ENCODE measurements at places on chromosomes 2 and 18.
A peak's percentile ranks its signal among the peaks of the same experiment; 100 is the strongest.

DNA sequence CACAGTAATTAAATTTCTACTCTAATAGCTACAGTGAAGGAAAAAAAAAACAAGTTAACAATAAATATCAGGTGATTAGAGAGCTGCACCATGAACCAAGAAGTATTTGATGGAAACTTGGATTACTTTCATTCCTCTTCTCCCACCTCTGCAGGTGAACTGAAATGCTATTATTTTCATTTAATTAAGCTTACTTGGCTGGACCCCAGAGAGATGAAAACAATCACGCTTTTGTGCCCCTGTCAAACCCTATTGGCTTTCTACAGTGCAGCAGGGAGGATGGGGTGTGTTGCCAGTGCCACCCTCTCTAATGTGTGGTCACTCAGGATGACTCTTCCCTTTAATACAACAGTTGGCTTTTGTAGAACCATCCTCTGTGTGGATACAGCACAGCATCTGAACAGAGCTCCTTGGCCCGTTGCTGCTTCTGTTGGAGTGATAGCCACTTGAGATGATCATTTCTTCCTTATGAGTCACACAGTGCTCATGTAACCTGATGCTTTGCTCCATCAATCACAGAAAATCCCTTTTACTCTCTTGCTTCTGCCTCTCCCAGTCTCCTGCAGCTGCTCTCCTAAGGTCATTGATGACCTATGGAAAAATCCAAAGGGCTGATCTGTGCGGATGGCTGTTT is 5.5 kb upstream of the ARL4C start:
- H3K36me3 ChIP-seq, result no peaks in the 10 kb centered on the region
- no peaks in the 10 kb centered on the region for H3K4me1 ChIP-seq
- H3K4me3 ChIP-seq, result no peak overlapping the region

- H3K36me3 ChIP-seq, result no peaks in the 10 kb centered on the region
- no peak overlapping the region for H3K4me3 ChIP-seq
- no peaks in the 10 kb centered on the region for H3K4me1 ChIP-seq
- H3K27ac ChIP-seq, result no peak overlapping the region
Measured at GRCh38 chr2:70041663-70042062, 45.6 kb upstream of the PCBP1 start.

- H3K27me3 ChIP-seq, result no peaks in the 10 kb centered on the region
- peak overlapping the region; percentile 91 for H3K27ac ChIP-seq
- no peaks in the 10 kb centered on the region for H3K36me3 ChIP-seq
- H3K4me1 ChIP-seq, result peaks cover 33% of the 10 kb centered on the region
Measured at GRCh38 chr2:226478109-226478809, 321.4 kb downstream of the IRS1 start.

DNA sequence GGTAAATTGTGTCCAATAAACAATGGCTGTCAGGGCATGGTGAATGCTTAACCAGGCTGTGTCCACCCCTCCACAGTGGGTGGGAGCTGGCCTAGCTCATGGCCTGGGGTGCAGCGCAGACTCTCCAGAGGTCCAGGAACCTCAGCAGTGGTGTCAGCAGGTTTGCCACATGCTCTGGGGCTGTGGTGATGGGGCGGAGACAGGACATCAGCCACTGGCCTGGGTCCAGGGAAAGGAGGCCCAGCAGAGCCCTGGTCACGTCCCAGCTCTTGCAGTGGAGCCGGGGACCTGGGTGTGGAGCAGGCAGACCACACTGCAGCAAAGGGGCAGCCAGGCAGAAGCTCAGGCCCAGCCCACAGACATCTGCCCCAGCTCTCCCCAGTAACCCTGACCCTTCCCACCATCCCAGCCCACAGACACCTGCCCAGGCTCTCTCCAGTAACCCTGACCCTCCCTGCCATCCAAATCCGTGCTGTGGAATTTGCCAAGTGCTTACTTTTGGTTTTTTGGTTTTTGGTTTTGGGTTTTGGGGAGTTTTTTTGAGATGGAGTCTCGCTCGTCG is 13.8 kb upstream of the KIF1A start:
- no peaks in the 10 kb centered on the region for H3K36me3 ChIP-seq
- no peak overlapping the region for H3K27ac ChIP-seq
- H3K27me3 ChIP-seq, result peaks cover 34% of the 10 kb centered on the region
- H3K4me3 ChIP-seq, result no peak overlapping the region
- H3K4me1 ChIP-seq, result peaks cover 4% of the 10 kb centered on the region
- DNase-seq, result no peak

DNA sequence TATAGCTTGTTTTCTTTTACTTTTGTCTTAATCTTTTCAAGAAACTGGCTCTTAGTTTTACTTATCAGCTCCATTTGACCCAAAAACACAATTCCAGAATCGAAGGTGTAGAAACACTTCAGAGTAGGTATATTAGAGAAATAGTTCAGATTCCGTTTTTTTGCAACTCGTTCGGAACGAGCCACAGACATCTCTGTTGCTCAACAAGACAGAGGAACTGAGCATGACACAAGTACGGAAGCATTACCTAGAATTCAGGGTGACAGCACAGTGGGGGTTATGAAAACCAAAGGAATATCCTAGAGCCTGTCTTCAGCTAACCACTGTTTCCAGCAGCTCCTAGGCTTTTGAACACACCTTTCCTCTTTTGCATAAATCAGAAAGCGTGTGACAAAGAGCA is 5.0 kb downstream of the HRH4 start:
- H3K4me1 ChIP-seq, result no peaks in the 10 kb centered on the region
- H3K4me3 ChIP-seq, result no peak overlapping the region
- H3K27me3 ChIP-seq, result no peaks in the 10 kb centered on the region
- H3K36me3 ChIP-seq, result no peaks in the 10 kb centered on the region
- no peak for DNase-seq

DNA sequence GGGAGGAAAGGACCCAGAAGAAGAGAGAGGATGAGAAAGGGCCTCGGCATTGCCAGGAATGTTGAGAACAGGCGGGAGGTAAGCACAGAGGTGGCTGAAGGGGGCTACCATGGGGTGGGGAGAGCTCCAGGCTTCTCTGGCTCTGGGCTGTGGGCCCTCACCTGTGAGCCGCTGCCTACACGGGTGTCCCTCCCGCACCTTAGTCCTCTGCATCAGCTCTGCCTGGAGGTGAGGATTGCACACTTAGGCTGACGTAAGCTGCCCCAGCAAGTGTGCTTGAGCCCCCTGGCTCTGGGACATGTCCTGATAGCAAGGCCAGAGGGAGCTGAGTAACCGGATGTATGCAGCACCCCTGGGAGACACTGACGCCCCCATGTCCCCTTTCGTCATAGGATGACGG is 33.9 kb downstream of the TMEM18 start:
- H3K4me3 ChIP-seq, result no peak overlapping the region
- H3K4me1 ChIP-seq, result no peaks in the 10 kb centered on the region
- no peak for DNase-seq
- no peak overlapping the region for H3K27ac ChIP-seq

DNA sequence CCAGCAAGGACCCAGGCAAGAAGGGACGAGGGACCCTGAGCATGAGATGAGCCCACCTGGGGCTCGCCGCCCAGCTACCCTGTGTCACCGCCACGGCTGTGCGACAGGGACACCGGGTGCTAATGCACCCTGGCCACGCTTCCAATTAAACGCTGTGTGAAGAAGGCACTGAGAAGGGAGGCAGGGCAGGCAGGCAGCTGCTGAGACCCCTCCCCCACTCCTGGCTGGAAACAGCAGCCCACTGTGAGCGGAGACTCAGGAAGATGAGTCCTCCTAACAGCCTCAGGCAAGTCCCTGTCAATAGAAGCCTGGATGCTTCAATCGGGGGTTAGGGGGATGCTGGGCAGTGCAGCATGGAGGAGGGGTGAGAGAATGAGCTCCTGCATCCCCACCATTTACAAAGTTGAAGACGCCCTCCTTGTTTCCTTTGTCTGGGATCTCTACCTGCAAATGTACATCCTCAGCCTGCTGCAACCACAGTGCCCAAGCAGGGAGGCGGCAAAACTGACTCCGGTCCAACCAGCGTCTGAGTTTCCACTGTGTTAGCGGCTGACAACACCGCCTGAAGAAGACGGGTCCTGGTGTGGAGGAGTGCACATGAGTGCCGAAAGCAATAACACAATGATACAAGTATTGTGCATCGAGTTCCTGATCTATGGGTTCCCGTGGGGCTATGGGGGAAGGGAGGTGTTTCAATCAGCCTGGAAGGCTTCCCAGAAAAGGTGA is 12.8 kb downstream of the TMEM163 start:
- H3K27me3 ChIP-seq, result peaks cover 15% of the 10 kb centered on the region
- no peak overlapping the region for H3K27ac ChIP-seq
- no peak overlapping the region for H3K4me3 ChIP-seq
- H3K36me3 ChIP-seq, result no peaks in the 10 kb centered on the region

DNA sequence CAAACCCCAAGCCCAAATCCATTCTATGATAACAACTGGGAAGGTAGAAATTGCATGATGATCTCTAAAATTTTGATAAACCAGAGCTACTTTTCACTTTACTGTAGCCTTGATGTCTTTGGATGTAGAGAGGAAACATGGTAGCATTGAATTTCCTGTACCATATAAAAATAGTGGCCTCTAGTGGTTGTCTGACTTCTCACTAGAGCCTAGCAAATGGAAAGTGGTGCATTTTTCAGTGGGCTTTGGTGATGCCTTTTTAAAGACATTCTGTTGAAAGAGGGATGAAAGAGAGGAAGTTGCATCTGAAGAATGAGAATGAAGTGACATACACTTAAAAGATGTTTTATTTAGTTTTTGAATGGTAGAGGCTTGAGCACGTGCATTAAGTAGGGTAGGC is 662.2 kb downstream of the XIRP2 start:
- no peak overlapping the region for H3K4me3 ChIP-seq
- H3K4me1 ChIP-seq, result peaks cover 5% of the 10 kb centered on the region
- peak; percentile 11 for DNase-seq

DNA sequence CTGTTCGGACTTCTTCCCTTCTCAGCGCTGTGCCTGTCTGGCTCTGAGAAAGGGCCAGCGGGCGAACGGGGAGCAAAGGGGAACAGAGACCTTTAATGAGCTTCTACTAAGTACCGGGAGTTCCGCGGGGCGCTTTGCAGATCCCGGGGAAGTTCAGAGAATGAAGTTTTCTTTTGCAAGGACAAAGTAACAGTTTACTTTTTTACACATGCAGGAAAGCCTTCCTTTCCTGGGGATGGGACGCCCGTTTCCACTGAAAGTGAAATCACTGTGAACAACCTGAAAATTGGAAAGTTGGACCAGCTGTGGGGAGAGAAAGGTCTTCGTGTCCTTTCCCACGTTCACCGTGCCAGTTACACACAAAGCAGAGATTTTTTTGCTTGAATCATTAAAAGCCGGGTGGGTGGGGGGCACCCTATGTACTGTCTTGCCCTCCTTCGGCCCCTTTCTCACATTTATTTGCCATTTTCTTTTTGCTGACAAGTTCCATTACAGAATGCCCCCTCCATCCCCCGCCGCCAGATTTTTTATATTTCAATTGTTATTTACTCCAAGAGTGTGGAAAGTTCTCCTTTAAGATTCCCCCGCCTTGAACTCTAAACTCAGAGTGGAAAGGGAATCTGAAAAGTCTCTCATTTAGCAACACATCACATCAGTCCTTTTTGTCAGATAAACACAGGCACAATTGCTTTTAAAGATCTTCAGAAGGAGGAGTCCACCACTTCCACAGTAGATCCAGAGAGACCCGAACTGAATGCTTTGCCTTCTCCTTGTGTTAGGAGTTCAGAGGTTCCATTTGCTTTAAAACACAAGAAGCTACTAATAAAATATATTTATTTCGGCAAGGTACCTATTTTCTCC is 1.1 kb upstream of the FN1 start:
- peak overlapping the region; percentile 95 for H3K27ac ChIP-seq
- DNase-seq, result peak; percentile 50
- no peaks in the 10 kb centered on the region for H3K36me3 ChIP-seq
- peaks cover 23% of the 10 kb centered on the region for H3K4me1 ChIP-seq
- H3K4me3 ChIP-seq, result peak overlapping the region; percentile 26

DNA sequence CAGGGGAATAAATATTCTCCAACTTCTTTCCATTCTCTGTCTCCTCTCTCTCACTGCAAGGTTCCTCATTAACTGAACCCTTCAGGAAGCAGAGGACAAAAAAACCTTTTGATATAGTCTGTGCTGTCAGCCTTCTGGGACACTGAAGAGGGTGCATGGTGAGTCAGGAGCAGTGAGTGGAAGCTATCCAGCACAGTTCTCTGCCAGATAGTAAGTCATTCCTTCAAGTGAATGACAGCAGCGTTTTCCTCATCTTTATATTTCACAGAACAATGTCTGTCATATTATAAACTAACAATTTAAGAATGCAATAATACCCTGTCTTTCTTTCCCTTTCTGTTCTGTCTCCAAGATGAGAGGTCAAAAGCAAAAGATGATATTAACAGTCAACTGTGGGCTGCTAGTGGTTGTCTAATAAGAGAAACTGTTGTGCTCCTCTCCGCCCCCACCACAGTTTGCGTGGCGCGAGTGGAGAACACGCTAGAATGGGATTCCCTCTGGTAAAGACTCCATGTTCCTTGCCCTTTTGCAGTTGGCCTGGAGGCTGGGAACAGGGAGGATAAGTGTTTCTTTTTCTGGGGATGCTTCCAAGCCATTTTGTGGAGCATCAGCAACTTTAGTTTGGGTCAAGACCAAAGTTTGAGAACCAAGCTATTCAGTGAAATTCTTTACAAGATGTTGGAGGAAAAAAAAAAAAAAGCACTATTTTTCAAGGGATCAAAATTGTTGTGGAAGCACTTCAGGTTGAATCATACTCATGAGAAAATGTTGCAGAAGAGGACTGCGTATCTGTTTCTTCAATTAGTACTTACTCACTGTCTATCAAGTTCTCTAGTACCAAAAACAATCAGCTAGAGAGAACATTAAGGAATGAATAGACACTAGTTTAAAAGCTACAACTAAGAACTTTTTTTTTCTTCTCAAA is 430.2 kb downstream of the SETBP1 start:
- no peak overlapping the region for H3K4me3 ChIP-seq
- H3K4me1 ChIP-seq, result no peaks in the 10 kb centered on the region
- no peak for DNase-seq
- no peak overlapping the region for H3K27ac ChIP-seq
- H3K36me3 ChIP-seq, result no peaks in the 10 kb centered on the region

GRCh38 chr18:74797577-74798151 is 200.0 kb downstream of the ZNF407 start:
- H3K4me3 ChIP-seq, result no peak overlapping the region
- no peaks in the 10 kb centered on the region for H3K36me3 ChIP-seq
- H3K27me3 ChIP-seq, result no peaks in the 10 kb centered on the region
- peaks cover 6% of the 10 kb centered on the region for H3K4me1 ChIP-seq
- peak overlapping the region; percentile 71 for H3K27ac ChIP-seq

DNA sequence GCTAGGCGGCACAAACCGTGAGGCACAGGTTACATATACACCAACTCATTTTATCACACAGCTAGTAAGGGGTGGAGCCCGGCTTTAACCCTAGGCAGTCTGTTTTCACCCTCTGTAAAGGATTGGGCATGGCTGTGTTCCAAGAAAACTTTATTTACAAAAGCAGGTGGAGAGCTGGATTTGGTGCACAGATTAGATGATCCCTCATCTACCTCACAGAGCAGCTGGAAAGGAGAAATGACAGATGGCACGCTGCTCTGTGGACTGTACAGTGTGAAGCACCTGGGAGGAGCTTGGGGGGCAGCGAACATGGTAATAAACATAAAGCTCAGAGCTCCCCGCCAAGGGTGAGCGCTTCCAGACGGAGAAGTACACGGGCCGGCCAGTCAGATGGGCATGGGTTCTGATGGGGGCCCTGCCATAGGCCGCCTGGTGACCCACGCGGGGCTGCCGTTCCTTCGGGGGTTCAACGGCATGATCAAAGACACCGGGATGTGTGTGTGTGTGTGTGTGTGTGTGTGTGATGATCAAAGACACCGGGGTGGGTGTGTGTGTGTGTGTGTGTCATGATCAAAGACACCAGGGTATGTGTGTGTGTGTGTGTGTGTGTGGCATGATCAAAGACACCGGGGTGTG is 862 bp upstream of the TMEM177 start:
- DNase-seq, result no peak
- H3K4me3 ChIP-seq, result no peak overlapping the region
- H3K27ac ChIP-seq, result no peak overlapping the region
- H3K27me3 ChIP-seq, result no peaks in the 10 kb centered on the region
- H3K36me3 ChIP-seq, result no peaks in the 10 kb centered on the region
